Mesothelial cell of epicardium (in vitro differentiated cells): ENCODE measurements at places on chromosomes 11 and 22.

DNA sequence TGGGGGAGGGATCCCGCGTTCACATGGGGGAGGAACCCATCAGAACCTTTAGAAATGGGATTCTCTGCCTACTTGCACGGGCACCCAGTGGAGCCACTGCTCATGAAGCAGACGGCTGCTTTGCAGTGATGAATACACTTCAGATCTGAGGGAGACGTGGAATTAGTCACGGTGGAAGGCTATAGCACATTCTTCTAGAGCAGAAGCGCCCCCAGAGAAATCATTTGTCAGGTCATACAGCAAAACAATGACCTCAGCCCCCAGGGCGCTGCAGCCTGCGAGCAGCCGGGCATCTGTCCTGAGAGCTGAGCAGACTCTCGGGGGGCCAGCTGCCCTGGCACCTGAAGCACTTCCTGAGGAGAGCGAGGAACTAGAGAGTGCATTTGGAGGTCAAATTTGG lies 12.7 kb downstream of the TP53AIP1 start:
- no peaks in the 10 kb centered on the region for H3K36me3 ChIP-seq
- H3K27ac ChIP-seq: peak overlapping the region; percentile 21
- H3K4me1 ChIP-seq: peaks cover 32% of the 10 kb centered on the region
- H3K27me3 ChIP-seq: peaks cover 2% of the 10 kb centered on the region
- H3K4me3 ChIP-seq: no peak overlapping the region
- DNase-seq: no peak

- H3K27ac ChIP-seq: no peak overlapping the region
- H3K4me1 ChIP-seq: no peaks in the 10 kb centered on the region
- no peak overlapping the region for H3K4me3 ChIP-seq
These were observed 29.3 kb upstream of the OR10D3 start for GRCh38 chr11:124153821-124154220.

DNA sequence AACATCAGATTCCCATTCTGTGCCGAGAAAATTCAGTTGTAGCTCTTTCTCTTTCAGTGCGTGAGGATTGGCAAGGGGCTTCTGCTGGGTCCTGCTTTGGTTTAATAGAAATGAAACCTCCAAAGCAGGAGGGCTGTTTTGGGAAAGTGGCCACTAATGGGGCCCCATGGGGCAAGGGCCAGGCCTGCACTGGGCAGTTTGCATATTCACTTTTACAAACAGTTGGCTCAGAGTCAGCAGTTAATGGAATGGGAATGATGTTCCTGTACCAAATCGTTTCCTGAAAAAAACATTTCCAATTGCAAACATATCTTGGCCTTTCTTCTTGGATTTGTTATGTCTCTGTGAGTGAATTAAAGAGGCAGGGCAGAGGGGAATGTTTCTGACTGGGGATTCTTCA lies 92.1 kb downstream of the PARVA start:
- H3K27me3 ChIP-seq: no peaks in the 10 kb centered on the region
- peaks cover 13% of the 10 kb centered on the region for H3K36me3 ChIP-seq
- DNase-seq: no peak
- no peak overlapping the region for H3K4me3 ChIP-seq
- peaks cover 30% of the 10 kb centered on the region for H3K4me1 ChIP-seq

GRCh38 chr11:126459691-126460281 lies 104.3 kb downstream of the ST3GAL4 start:
- peaks cover 61% of the 10 kb centered on the region for H3K27me3 ChIP-seq
- DNase-seq: no peak
- no peak overlapping the region for H3K4me3 ChIP-seq
- no peak overlapping the region for H3K27ac ChIP-seq
- H3K36me3 ChIP-seq: no peaks in the 10 kb centered on the region

GRCh38 chr11:8267831-8268529 lies 4.3 kb upstream of the LMO1 start:
- DNase-seq: peak; percentile 29
- peak overlapping the region; percentile 43 for H3K4me3 ChIP-seq
- peaks cover 17% of the 10 kb centered on the region for H3K4me1 ChIP-seq
- peaks cover 89% of the 10 kb centered on the region for H3K27me3 ChIP-seq

DNA sequence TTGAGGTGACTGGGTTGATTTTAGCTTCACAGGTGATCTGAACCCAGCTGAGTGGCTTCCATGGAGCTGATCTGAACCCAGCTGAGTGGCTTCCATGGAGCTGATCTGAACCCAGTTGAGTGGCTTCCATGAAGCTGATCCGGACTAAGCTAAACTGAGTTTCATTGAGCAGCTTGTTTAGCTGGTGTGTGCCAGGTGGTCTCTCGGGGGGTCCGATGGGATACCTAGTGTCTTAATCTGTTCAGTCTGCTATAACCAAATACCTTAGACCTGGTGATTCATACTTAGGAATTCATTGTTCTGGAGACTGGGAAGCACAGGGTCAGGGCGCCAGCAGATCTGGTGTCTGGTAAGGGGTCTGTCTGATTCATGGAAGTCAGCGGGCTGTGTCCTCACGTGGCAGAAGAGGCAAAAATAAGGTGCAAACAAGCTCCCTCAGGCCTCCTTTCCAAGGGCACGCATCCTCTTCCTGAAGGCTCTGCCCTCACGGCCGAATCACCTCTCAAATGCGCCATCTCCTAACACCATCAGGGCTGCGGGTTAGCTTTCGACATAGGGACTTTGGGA lies 52.5 kb upstream of the KCNQ1OT1 start:
- H3K27me3 ChIP-seq: no peaks in the 10 kb centered on the region
- DNase-seq: no peak
- peaks cover 52% of the 10 kb centered on the region for H3K4me1 ChIP-seq
- H3K36me3 ChIP-seq: no peaks in the 10 kb centered on the region
- H3K27ac ChIP-seq: no peak overlapping the region

DNA sequence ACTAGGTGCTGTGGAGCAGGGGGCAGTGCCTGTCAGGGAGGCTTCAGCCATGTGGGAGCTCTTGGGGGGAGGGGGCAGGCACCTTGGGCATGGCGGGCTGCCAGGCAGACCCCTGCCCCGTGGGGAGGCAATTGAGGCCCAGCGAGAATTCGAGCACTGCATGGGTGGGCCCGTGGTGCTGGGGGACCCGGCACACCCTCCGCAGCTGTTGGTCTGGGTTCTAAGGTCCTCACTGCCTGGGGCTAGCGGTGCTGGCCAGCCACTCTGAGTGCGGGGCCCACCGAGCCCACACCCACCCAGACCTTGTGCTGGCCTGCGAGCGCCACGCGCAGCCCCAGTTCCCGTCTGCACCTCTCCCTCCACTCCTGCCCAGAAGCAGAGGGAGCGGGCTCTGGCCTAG lies 835.5 kb upstream of the CNTN5 start:
- H3K27ac ChIP-seq: no peak overlapping the region
- peaks cover 5% of the 10 kb centered on the region for H3K36me3 ChIP-seq
- peaks cover 15% of the 10 kb centered on the region for H3K4me1 ChIP-seq
- H3K27me3 ChIP-seq: no peaks in the 10 kb centered on the region
- no peak overlapping the region for H3K4me3 ChIP-seq

DNA sequence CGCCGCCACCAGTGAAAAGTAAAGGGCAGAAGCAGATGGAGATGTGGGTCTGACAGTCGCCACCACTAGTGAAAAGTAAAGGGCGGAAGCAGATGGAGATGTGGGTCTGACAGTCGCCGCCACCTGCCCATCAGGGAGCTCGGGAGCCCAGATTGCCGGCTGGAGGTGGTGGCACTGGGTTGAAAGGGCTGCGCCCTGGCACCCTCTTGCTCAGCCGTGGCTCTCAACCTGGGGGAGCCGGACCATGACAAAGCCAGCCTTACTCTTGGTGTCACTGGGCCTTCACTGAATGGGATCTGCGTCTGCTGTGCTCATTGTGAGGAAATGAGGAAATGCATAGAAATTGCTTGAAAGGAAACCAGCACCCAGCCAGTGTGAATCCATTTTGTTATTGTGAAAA lies 36.3 kb downstream of the AP2A2 start:
- no peak overlapping the region for H3K4me3 ChIP-seq
- no peak for DNase-seq
- peaks cover 32% of the 10 kb centered on the region for H3K36me3 ChIP-seq
- H3K4me1 ChIP-seq: peaks cover 23% of the 10 kb centered on the region
- H3K27ac ChIP-seq: no peak overlapping the region
- no peaks in the 10 kb centered on the region for H3K27me3 ChIP-seq

- H3K36me3 ChIP-seq: no peaks in the 10 kb centered on the region
- DNase-seq: no peak
- no peaks in the 10 kb centered on the region for H3K4me1 ChIP-seq
- H3K27ac ChIP-seq: no peak overlapping the region
These were observed 94.3 kb downstream of the ZNF280B start for GRCh38 chr22:22414266-22414665.

DNA sequence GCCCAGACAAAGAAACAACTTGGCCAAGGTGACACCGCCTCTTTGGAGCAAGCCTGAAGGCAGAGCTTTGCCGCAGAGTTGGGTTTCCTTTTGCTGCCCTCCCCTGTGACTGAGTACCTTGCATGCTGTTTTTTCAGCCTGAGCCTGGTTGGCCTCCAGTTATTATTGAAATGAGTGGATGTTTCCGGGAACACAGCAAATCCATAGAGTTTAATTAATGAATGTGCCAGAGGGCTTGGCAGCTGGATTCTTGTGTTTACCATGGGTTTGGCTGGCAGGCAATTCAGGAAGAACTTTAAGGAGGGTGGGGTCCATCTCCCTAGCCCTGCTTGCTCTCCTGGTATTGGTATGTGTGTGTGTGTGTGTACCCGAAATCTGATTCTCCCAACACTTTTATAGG lies 65.6 kb upstream of the CRYBB3 start:
- H3K27me3 ChIP-seq: no peaks in the 10 kb centered on the region
- no peak for DNase-seq
- H3K4me3 ChIP-seq: no peak overlapping the region
- peaks cover 3% of the 10 kb centered on the region for H3K36me3 ChIP-seq
- H3K4me1 ChIP-seq: no peaks in the 10 kb centered on the region

GRCh38 chr22:34579519-34579918 lies 486.4 kb upstream of the ISX start:
- no peaks in the 10 kb centered on the region for H3K27me3 ChIP-seq
- H3K36me3 ChIP-seq: no peaks in the 10 kb centered on the region
- DNase-seq: no peak
- no peak overlapping the region for H3K4me3 ChIP-seq

- no peak for DNase-seq
- H3K27me3 ChIP-seq: no peaks in the 10 kb centered on the region
- H3K27ac ChIP-seq: no peak overlapping the region
- H3K36me3 ChIP-seq: peaks cover 15% of the 10 kb centered on the region
- no peak overlapping the region for H3K4me3 ChIP-seq
These were observed 9.5 kb downstream of the CCDC134 start for GRCh38 chr22:41810022-41810421.

- H3K27me3 ChIP-seq: peaks cover 67% of the 10 kb centered on the region
- no peak for DNase-seq
- peaks cover 6% of the 10 kb centered on the region for H3K4me1 ChIP-seq
- H3K27ac ChIP-seq: no peak overlapping the region
- H3K36me3 ChIP-seq: no peaks in the 10 kb centered on the region
These were observed 11.4 kb downstream of the IGSF9B start for GRCh38 chr11:133945087-133945974.

GRCh38 chr22:24421428-24421931 lies 5.9 kb upstream of the ADORA2A start:
- no peaks in the 10 kb centered on the region for H3K36me3 ChIP-seq
- H3K27ac ChIP-seq: no peak overlapping the region
- peaks cover 4% of the 10 kb centered on the region for H3K4me1 ChIP-seq
- H3K4me3 ChIP-seq: peak overlapping the region; percentile 38
- DNase-seq: no peak

- H3K4me1 ChIP-seq: peaks cover 14% of the 10 kb centered on the region
- H3K27me3 ChIP-seq: no peaks in the 10 kb centered on the region
- no peak overlapping the region for H3K27ac ChIP-seq
- no peak overlapping the region for H3K4me3 ChIP-seq
- no peak for DNase-seq
These were observed 3.5 kb downstream of the MYO7A start for GRCh38 chr11:77131560-77131959.

DNA sequence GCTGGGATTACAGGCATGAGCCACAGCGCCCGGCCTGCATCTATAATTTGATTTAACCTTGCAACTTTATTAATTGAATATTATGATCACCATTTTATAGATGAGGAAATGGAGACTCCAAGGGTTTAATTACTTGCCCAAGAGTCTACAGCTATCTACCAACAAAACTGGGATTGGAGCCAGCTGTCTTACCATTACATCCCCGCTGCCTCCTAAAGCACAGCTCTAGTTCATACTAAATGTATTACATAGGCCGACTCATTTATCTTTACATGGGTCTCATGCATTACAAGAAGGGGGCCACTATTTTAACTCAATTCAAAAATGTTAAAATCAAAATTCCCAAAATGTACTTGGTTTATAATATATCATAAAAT lies 14.1 kb upstream of the TMA7B start:
- no peak overlapping the region for H3K4me3 ChIP-seq
- no peak for DNase-seq
- no peaks in the 10 kb centered on the region for H3K36me3 ChIP-seq
- H3K27me3 ChIP-seq: no peaks in the 10 kb centered on the region

GRCh38 chr11:82045748-82046457 lies 687.8 kb downstream of the FAM181B start:
- no peaks in the 10 kb centered on the region for H3K27me3 ChIP-seq
- peaks cover 6% of the 10 kb centered on the region for H3K4me1 ChIP-seq
- peaks cover 3% of the 10 kb centered on the region for H3K36me3 ChIP-seq
- H3K27ac ChIP-seq: no peak overlapping the region

- H3K4me1 ChIP-seq: no peaks in the 10 kb centered on the region
- H3K27me3 ChIP-seq: no peaks in the 10 kb centered on the region
- no peak overlapping the region for H3K27ac ChIP-seq
- no peak for DNase-seq
- no peak overlapping the region for H3K4me3 ChIP-seq
These were observed 420.6 kb upstream of the CNTN5 start for GRCh38 chr11:98600103-98600502.

DNA sequence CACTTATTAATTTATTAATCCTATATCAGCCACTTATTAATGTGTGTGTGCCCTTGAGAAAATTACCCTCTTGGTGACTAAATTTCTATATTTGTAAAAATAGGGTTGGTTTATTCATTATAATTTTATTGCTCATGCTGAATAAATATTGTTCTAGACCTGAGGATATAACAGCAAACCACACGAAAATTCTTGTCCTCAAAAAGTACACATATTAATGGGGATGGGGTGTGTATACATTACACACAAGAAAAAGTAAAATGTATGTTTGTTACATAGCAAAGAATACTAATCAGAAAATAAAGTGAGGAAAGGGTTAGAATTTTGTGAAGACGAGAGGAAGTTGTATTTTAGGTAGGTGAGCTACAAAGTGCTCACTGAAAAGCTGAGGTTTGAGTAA lies 1068.9 kb upstream of the RAG2 start:
- no peaks in the 10 kb centered on the region for H3K36me3 ChIP-seq
- H3K4me3 ChIP-seq: no peak overlapping the region
- H3K27ac ChIP-seq: no peak overlapping the region
- H3K4me1 ChIP-seq: no peaks in the 10 kb centered on the region
- H3K27me3 ChIP-seq: no peaks in the 10 kb centered on the region

- H3K4me1 ChIP-seq: peaks cover 5% of the 10 kb centered on the region
- no peaks in the 10 kb centered on the region for H3K27me3 ChIP-seq
- DNase-seq: no peak
- no peak overlapping the region for H3K4me3 ChIP-seq
- no peak overlapping the region for H3K27ac ChIP-seq
- H3K36me3 ChIP-seq: no peaks in the 10 kb centered on the region
These were observed 61.0 kb downstream of the LARGE1 start for GRCh38 chr22:33859311-33859710.

GRCh38 chr11:34298871-34299270 lies 58.9 kb downstream of the ABTB2 start:
- DNase-seq: no peak
- H3K27ac ChIP-seq: peak overlapping the region; percentile 49
- no peak overlapping the region for H3K4me3 ChIP-seq
